ENCODE measurements at places on chromosomes 12 and 14.
A peak's percentile ranks its signal among the peaks of the same experiment; 100 is the strongest.

DNA sequence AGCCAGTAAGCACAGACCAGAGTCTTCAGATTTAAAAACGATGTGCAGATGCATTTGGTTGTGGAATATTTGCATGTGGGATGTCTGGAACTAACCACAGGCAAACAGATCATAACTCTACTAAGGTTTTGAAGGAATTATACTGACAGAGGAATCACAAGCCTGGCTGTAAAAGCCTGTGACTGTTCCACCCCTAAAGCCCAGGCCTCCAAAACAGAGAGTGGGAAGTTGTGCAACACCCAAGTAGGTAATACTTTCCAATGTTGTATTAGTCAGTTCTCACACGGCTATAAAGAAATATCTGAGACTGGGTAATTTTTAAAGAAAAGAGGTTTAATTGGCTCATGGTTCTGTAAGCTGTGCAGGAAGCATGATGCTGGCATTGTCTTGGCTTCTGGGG lies 68.1 kb upstream of the DCD start:
- no peak for DNase-seq

DNA sequence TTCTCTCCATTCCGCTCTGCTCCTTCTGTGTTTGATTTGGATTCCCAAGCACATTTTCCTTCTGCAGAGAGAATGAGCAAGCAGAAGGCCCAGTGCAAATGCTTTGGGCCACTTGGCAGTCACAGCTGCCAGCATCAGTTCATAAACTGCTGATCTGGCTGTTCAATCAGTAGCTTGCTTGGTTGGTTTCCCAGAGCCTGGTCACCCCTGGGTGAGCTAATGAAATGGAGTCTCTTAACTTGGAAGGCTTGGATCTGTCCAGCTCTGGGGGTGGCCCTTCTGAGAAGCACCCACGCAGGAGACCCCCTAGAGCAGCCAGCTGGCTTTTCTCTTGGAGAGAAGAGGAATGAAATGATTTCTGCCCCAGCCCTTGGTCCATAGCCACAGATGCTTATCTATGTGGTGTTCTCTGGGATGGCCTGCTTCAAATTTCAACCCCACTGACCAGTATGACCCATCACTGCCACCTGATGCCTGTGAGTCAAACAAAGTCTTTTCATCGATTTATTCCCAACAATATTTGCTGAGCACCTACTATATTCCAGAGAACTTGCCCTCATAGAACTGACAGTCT lies 30.3 kb downstream of the FAIM2 start:
- DNase-seq: no peak

DNA sequence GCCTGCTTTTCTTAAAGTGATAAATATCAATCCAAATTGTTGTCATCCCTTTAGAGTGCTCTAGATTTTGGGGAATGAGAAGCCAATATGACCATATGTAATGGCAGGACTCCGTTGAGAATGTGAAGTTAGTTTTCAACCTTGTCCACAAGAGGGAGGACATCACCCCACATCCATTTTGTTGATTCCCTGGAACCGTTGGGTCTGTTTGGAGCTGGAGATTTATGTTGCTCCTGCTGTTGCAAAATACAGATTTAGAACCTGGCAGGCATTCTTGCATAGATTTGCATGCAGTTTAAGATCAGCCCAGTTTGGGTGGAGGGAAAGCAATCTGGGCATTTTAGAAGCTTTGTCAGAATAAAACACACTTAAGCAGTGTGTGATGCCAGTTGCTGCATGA lies 620.1 kb downstream of the NRXN3 start:
- peak; percentile 8 for DNase-seq

- no peak for DNase-seq
Observed at GRCh38 chr12:31702047-31702446, 26.8 kb downstream of the AMN1 start.

DNA sequence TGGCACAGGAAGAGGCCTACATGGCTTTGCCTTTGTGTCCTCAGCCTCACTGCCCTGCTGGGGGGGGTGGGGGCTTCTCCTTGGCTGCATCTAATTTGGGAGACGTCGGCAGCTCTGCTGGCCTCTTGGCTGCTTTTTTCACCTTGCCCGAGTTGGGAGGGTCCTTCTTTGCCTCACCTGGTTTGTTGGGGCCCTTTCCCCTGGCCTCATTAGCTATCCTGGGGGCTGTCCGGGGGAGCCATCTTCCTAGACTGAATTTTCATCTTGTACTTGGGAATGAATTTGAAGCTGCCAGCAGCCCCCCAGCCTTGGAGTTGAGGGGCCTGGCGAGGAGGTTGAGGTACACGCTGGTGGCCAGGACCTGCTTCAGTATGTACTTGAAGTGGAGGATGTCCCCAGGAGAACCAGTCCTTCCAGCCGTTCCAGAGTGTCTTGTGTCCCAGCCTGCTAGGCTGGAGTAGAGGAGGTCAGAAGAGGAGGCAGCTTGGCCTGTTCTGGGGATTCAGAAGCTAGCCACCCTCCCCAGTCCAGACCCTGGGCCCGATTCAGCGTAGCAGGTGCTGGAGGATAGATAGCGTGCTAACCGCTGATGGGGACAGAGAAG lies 70.7 kb upstream of the VASH1 start:
- no peak for DNase-seq

GRCh38 chr12:17999174-17999801 lies 90.7 kb downstream of the RERGL start:
- no peak for DNase-seq

DNA sequence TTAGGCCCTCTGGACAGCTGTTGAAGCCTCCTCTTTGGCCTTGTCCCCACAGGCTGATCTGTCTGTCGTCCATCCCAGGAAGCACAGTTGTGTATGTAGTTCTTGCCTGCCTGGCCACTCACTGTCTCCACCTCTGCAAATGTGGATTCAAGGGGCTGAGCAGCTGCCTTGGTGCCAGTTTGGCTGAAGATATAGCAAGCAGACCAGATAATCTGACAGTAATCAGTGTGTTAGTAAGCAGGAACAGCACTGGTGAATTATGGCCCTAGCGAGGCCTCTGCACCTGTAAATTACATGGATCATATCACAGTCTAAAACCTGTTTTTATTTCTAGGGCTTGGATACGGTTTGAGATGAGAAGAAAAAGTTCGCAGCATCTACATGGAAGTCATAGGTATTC lies 282.5 kb upstream of the NOS1 start:
- DNase-seq: no peak

- no peak for DNase-seq
Observed at GRCh38 chr12:1657688-1658087, 28.7 kb downstream of the WNT5B start.

DNA sequence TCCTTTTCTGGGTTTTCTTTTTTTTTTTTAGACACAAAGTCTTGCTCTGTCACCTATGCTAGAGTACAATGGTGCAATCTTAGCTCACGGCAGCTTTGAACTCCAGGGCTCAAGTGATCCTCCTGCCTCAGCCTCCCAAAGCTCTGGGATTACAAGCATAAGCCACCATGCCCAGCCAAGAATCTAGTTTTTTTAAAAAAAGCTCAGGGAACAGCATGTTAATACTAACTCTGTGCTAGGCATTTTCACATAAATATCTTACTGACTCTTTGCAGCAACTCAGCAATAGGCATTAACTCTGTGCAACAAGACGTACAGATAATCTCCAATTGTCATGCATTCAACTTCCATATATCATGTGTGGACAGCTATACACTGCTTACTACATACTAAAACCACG lies 97.4 kb downstream of the LLPH start:
- DNase-seq: no peak

GRCh38 chr14:22200977-22201605 lies 387.9 kb downstream of the DAD1 start:
- peak; percentile 8 for DNase-seq

DNA sequence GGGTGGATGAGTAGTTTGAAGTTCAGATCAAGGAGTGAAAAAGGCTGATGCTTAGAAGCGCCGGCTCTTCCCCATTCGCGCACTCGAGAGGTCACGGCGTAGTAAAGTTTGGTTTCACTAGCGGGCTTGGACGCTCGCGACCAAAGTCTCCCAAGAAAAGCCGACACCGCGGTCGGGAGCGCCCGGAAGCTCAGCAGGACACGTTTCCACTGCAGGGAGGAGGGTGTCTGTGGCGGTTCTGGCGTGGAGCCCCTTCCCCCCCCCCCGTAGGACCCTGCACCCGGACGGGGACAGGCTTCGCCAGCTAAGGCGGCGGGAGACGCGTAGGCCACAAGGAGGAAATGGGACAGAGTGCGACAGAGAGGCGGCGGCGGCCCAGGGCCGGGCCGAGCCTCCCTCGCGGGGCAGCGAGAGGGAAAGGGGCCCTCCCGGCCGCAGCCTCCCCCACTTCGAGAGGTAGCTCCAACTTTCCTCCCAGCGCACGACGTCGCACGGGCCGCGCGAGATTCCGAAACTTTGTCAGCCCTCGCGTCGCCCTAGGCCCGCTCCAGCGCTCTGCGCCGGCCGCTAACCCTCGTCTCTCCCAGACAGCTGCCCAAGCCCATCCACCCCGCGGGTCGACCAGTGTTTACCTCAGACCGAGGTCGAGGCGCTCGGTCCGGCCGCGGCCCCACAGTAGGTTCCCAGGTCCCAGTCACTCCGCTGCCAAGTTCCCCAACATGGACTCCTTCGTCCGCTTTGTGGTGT lies 480 bp downstream of the SCAF11 start:
- no peak for DNase-seq

GRCh38 chr12:47700263-47700662 lies 5.6 kb downstream of the RPAP3 start:
- no peak for DNase-seq

- no peak for DNase-seq
Observed at GRCh38 chr12:26302776-26303175, 107.4 kb downstream of the SSPN start.

GRCh38 chr12:110677206-110677911 lies 11.6 kb downstream of the HVCN1 start:
- peak; percentile 33 for DNase-seq

DNA sequence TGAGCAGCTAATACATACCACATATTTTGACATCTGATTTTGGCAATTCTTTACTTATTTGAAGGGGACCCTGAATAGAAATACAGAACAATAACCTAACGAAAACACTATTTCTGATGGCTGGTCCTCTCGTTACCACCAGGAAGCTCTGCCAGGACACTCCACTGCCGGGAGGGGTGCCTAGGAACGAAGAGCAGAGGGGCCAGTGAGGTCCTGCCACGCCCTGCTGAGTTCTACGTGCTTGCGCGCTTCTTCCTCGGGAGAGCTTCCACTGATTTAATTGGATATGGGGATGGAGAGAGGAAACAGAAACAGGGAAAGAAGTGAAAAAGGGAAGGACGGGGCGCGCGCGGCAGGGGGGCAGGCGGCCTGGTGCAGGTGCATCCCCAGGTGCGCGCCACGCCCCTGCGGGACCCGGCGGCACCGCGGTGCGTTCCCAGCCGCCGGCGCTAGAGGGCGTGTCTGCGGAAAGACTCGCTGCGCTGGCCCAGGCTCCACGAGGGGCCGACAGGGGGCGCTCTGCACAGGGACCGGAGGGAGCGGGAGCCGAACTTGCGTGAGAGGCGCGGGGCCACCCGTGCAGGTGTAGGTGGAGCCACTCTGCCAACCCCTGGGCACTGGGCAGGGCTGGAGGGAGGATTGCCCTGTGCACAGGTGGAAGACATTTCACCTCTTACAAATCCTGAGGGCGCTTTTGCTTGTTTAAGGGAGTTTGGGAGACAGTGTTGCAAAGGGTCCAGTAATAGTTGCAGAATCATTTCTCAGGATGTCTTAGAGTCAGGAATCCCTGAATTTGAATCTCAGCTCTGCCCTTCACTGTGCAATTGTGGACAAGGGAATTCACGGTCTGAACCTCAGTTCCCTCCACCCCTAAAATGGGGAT lies 986.3 kb upstream of the TMEM132C start:
- peak; percentile 72 for DNase-seq

- no peak for DNase-seq
Observed at GRCh38 chr14:104528496-104528895, 51.1 kb upstream of the C14orf180 start.

- peak; percentile 17 for DNase-seq
Observed at GRCh38 chr14:68873376-68873775, 80.5 kb upstream of the ZFP36L1 start.

- DNase-seq: no peak
Observed at GRCh38 chr12:49932533-49933130, 17.9 kb upstream of the AQP2 start.

All from ELF-1 (cell line).